ENCODE measurements at places on chromosomes 4 and X.

DNA sequence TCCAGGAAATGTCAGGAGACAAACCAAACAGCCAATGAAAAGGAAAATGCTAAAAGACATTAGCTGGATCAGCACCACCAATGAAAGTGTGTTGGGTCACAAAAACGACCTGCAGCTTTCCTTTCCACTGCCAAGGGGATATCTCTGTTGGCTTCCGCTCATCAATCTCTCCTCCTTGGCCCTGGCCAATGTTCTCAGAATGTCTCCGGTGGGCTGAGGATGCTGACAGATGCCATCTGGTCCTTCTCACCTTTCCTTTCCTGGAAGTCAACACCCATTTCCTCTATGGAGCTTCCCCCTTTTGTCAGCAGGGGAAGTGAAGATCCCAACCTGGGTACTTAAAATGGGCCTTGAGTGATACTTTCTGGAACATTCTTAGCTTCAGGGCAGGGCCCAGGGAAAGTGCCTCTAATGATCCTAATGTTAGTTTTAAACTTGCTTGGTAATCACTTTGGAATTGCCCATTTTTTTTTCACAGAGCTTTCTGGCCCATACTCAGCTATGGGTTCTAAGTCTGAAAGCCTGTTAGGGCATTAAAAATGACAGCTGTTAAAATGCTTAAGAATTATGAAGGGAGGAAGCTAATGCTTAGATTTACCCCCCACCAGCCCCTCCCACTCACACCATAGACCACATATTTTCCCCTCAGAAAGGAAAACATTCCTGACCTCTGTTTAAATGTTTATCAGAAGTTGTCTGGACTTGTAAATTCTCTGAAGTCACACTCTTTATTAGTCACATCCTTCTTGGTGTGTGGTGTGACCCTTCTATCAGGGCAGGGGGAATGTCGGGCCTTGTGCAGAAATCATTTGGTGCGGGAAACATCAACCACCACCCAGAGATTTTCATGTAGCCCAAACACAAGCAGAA lies 29.2 kb downstream of the IGFBP7 start:
- DNase-seq, result peak; percentile 9

GRCh38 chrX:154719132-154719675 lies 31.7 kb downstream of the GAB3 start:
- DNase-seq, result no peak

DNA sequence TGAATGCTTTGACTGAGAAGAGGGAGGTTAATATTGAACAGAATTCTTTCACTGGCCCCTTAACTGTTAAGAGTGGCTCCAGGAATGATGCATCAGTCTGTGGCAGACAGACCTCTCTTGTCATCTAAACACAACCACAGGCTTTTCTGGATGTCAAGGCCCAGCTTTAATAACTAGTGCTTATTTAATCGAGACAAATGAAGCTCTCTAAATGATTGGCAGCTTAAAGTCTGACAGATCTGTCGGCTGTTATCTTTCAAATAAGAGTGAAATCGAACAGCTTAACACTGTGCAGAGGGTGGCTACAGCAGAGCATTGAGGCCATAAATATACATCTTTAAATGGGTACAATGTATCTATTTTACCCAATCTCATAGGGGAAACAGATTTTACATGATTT lies 500.8 kb upstream of the PABPC4L start:
- DNase-seq, result no peak

DNA sequence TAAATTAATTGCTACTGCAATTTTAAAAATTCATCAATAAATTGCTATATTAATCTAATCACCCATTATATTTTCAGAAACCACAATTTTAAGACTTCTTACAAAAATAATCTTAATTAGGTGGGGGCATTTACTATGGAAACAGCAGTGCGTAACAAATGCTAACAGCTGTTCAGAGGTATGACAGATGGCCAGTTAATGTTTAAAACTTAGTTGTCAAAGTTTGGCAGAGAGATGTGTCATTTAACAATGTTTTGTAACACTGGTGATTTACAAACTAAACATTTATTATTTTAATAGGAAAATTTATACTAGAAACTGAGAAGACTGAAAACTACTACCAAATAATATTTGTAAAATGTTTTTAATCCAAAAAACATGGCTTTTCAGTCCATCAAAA lies 85.2 kb upstream of the GPR34 start:
- DNase-seq, result no peak

DNA sequence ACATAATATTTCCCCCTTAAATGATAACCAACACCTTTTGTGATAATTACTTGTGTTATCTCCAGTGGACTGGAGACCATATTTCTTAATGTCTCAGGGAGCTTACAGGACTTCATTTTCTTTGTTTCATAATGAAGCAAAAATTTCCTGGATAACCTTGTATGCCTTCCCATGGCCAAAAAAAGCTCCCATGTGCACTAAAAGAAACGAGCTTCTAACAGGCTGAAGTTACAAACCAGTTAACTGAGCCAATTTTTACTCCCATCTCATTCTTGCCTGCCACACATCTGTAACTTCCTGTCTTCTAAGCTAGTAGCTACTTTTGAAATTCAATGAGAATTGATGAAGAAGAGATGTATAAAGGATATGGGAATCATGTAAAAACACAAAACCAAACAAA lies 32.8 kb downstream of the GATB start:
- no peak for DNase-seq

GRCh38 chr4:133621628-133622027 lies 472.5 kb downstream of the PCDH10 start:
- DNase-seq, result no peak

GRCh38 chr4:40170588-40170987 lies 26.2 kb upstream of the RHOH start:
- no peak for DNase-seq

DNA sequence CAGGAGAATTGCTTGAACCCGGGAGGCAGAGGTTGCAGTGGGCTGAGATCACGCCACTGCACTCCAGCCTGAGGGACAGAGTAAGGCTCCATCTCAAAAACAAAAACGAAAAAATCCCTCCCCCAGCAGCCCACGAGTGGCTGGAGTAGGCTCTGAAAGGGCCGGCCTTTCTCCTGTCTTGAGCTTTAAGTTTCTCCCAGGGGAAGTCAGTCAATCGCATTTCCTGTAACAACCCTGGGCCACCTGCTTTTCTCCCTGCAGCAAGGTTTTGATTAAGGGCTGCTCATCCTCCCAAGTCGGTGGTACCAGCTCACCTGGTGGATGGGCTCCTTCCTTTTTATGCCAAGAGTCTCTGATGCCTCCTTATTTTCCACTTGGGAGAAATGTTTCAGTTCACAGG lies 2.0 kb upstream of the NYX start:
- no peak for DNase-seq

- no peak for DNase-seq
These were observed 48.9 kb downstream of the C4orf50 start for GRCh38 chr4:5969336-5969735.

GRCh38 chrX:12673487-12673886 lies 117.7 kb upstream of the PRPS2 start:
- DNase-seq, result no peak

- peak; percentile 70 for DNase-seq
These were observed 568 bp downstream of the HTT start for GRCh38 chr4:3074846-3075651.

DNA sequence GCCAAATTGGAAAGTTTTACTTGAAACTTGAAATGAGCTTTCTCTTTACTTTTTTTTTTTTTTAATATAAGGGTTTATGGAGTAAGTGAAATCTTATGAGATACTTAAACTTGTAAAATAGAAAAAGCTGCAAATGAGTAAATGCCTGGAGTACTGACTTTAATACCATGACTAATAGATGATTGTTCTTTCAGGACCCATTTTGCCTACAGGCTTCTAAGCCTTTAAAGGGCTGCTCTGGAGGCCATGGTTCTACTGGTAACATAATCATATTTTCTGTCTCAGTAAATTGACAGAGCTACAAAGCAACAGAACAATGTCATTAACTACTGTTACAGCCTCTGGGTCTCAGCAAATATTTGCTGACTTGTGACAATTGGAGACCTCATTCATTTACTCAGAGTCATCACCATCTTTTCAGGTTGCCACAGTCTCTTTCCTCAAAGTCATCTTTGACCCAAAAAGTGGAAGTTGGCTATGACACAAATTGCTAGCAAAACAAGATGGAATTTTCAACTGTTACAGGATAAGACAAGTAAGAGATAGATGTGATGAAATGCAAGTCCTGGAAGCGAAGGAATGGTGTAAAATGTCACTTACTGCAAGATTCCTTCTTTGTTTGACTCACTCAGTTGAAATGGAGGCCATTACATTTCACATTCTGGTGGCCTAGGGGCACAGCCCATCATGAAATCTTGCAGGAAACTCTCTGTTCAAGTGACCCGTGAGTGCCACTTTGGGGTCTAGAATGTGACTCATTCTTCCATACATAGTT lies 132.7 kb downstream of the BTC start:
- no peak for DNase-seq

- no peak for DNase-seq
These were observed 9.6 kb downstream of the YY2 start for GRCh38 chrX:21865436-21865835.

GRCh38 chr4:76957004-76957738 lies 7.6 kb downstream of the SEPTIN11 start:
- no peak for DNase-seq

Measured in endothelial cell (in vitro differentiated cells).